ENCODE measurements at places on chromosomes 1 and 21.

- no peak for DNase-seq
These were observed 42.6 kb downstream of the CFAP57 start for GRCh38 chr1:43214501-43215444.

GRCh38 chr1:43830802-43831201 is 102.8 kb upstream of the ARTN start:
- no peak for DNase-seq

- DNase-seq, result no peak
These were observed 357.2 kb downstream of the USP25 start for GRCh38 chr21:16086936-16087335.

GRCh38 chr1:230823931-230824381 is 44.4 kb downstream of the C1orf198 start:
- DNase-seq, result no peak

- no peak for DNase-seq
These were observed 873.4 kb upstream of the ADAMTS5 start for GRCh38 chr21:27840262-27840661.

GRCh38 chr1:230141021-230141648 is 74.1 kb downstream of the GALNT2 start:
- no peak for DNase-seq

DNA sequence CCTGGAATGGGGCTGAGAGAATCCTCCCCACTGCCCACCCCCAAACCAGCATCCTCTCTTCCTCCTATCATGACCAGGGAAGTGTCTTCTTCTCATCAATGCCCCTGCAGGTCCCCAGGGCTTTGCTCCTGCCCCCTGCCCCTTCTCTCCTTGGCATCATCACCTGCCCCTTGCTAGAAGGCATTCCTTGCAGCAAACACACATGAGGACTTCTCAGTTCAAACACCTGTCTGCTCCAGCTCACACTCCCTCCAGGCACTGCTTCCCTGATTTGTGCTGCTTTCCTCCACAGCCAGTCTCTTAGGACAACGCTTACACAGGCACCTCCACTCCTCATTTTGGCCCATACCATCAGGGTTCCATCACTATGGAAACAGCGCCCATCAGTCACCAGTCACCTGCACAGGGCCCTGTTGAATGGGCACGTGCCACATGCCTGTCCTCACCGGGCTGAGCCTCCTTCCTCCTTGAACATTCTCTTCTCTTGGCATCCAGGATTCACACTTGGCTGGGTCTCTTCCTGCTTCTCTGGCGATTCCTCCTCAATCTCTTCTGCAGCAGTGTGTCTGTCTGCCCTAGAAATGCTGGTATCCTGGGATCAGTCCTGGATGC is 81.9 kb upstream of the EDN2 start:
- DNase-seq, result no peak

DNA sequence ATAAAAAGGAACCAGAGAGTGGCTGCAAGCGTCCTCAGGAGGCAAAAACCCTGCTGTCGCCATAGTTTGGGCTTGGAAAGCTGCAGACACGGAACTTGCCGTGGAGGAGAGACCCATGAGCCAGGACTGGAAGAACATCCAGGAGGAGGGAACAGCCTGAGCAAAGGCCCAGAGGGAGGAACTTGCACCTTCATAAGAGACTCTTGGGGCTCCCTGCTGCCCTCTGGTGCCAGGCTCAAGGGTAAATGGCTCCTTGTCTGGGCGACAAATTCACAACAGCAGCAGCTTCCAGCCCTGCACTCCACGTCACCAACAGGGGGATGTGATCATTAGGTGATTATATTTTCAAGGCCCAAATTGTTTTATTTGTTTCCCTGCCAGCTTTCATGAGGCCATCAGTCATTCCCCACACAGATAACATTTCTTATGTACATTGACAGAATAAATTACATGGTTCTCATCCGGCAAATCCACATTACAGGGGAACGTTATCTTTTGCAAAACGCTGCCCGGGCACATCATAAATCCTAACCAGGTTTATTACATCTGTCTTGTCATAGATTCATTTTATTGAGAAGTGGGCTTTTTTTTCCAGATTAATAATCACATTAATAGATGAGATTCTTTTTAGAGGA is 143.0 kb upstream of the GRIK3 start:
- DNase-seq, result peak; percentile 82

- DNase-seq, result no peak
These were observed 12.6 kb upstream of the SERINC2 start for GRCh38 chr1:31400393-31400792.

- peak; percentile 47 for DNase-seq
These were observed 27.7 kb upstream of the MAGOH start for GRCh38 chr1:53266038-53266437.

DNA sequence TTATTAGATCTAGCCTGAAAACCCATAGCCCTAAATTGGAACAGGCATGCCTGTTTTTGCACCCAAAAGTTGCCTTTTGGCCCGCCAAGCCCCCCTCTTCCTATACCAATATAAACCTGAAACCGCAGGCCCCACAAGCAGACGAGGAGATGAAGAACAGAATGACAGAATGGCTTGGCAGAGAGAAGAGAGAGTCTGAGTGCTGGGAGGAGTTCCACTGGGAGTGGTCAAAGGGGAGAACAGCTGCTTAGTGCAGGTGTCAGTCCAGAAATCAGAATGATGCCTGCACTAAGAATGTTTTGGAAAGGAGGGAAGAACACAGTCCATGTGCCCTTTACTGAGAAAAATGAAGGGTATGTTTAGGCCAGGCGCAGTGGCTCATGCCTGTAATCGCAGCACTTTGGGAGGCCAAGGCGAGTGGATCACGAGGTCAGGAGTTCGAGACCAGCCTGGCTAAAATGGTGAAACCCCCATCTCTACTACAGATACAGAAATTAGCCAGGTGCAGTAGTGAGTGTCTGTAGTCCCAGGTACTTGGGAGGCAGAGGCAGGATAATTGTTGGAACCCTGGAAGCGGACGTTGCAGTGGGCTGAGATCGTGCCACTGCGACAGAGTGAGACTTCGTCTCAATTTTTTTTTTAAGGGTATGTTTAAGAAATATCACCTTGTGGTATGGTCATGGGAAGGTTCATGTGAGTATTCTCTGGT is 9.4 kb downstream of the DYRK1A start:
- DNase-seq, result no peak

- no peak for DNase-seq
These were observed 7.9 kb downstream of the TIAM1 start for GRCh38 chr21:31335957-31336738.

DNA sequence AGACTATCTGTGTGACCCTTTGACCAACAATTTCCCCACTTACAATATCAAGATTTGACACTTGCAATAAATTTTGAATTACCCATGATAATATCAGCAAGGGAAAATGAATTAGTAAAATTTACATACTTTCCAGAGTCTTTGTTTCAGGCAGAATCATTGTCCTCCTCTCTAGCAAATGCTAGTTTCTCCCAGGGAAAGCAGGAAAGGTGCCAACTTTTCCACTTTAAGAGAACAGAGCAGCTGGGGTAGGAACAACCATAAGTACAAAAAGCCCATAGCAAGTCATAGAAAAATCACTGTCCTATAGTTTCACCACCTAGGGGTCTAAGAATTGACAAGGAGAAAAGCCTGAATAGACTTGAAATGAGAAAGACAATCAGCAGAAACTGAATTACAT is 67.1 kb upstream of the GUCA2B start:
- DNase-seq, result no peak

- DNase-seq, result no peak
These were observed 152.0 kb upstream of the IGSF21 start for GRCh38 chr1:17955302-17956285.

DNA sequence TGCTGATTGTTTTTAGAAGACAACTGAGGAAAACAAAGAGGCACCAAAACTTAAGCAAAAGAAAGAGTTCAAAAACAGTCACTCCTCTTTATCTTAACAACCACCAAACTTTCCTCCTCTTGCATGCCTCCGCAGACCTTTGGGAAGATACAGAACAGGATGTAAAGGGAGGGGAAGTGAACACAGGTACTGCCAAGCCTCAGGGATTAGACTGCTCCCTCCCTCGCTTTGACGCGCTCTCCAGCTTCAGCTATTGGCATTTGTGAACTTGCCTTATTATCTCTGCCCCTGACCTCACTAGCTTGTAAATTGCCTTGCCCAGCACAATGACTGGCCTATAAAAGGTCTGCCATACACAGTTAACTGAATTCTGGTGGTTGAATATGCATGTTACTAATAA is 4.8 kb upstream of the SRP9 start:
- no peak for DNase-seq

DNA sequence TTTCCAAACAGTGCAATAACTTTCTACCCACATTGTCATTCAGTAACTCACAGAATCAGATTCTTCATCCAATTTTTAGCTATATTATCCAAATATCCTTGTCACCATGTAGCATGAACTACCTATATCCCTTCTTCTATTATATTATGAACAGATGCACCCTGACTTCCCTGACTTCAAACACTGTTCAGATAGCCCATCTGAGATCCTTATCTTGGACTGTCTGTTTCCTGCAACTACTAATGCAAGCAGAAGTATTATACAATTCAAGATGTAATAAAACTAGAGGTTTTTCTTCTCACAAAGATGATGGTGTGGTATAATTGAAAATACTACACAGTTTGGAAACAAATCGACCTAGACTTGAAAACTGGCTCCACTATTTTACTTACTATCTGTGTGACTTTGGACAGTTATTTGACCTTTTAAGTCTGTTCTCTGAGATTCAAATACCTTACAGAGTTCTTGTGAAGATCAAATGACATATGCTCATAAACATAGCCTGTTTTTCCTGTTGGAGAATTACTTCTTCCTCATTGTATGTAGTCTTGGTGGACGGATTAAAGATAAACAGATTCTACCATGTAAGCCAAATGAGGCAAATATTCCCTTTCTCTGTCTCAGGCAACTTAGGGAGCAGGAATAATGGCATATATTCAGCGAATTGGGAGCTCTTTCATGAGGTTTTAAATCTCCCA is 407.9 kb upstream of the ZRANB2 start:
- no peak for DNase-seq

GRCh38 chr1:221891708-221892107 is 149.8 kb upstream of the DUSP10 start:
- no peak for DNase-seq

DNA sequence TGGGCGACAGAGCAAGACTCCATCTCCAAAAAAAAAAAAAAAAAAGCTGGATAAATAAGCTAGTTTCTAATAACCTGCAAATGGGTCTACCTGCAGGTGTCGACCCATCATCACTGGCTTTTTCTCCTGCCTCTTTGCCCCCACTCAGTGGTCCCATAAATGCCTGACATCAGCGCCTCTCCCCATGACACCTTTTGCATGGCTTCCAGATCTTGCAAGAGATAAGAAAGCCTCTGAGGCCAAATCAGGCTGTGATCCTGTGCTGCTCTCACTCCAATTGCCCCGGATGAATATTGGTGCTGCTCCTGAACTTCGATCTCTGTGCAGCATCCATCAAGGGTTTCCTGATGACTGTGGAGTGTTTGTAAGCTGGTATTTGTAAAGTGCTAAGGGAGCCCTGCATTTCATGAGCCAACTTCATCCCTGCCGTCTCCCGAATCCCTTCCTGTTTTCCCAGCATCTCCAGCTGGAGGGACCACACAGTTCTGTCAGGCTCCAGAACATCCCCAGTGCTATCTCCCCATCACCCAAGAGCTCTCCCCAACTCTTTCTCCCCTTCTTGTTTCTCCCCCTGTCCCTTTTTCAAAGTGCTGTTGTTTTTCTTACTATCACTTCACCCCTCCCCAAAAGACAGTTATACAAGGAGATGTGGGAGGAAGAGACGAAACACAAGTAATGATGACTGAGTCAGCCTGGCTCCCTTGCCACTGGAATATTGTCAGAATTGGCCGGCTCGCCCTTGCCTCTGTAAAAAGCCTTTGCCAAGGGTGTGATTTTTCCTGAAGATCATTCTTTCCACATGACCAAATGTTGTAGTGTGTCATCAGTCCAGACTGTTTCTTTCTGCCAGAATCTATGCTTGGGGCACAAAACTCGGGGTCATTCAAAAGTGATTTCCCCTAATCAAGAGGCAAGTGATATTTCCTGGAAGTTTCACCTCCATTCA is 2.8 kb upstream of the EFHD2 start:
- no peak for DNase-seq

- DNase-seq, result no peak
These were observed 192.3 kb downstream of the ZNF326 start for GRCh38 chr1:90187323-90187585.

DNA sequence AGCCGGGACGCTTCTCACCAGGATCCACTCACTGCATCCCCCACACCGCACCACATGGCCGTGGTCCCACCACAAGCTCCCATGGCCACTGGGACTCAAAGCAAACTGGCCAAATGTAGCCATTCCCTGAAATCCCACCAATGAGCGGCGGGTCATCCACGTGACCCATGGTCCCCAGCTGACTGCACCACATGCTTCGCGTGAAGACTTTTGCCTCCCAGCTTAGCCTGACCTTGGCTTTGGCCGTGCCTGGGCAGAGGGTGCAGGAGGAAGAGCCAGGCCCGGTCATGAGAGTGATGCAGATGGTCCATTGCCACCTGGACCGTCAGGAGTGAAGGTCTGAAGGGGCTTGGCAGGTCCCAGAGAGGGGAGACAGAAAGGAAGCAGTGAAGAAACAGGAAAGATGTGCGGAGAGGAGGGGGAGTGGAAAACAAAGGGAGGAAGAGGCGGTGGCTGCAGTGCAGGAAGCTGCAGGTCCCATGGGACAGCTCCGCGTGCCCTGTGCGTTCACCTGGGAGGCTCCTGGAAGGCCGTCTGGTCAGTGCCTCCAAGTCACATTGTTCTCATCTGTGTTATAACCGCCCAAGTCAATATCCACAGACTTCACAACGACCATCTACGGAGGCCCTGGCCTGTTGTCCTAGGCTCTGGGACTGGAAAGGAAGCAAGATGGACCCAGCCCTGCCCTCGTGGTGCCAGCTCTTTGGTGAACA is 167.8 kb upstream of the AJAP1 start:
- no peak for DNase-seq
